ENCODE measurements at places on chromosomes 16 and 17.
A peak's percentile ranks its signal among the peaks of the same experiment; 100 is the strongest.

GRCh38 chr17:50737118-50737698 lies 17.8 kb downstream of the LUC7L3 start:
- no peak for DNase-seq

GRCh38 chr16:4017807-4018206 lies 98.4 kb downstream of the ADCY9 start:
- no peak for DNase-seq

GRCh38 chr17:29734640-29735039 lies 111.9 kb upstream of the CORO6 start:
- DNase-seq = no peak

- DNase-seq = no peak
These were observed 221.4 kb downstream of the KATNIP start for GRCh38 chr16:27771201-27771910.

DNA sequence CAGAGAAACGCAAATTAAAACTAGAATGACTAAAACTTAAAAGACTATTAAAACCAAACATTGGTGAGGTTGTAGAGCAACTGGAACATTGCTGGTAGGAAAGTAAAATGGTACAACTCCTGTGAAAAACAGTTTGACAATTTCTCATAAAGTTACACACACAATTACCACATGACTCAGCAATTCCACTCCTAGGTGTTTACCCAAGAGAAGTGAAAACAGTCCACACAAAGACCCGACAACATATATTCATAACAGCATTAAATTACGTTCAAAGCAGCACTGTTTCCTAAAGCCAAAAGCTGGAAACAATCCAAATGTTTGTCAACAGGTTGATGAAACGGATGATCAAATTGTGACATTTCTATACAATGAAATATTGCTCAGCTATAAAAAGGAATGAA lies 26.5 kb upstream of the ALOX12 start:
- no peak for DNase-seq

DNA sequence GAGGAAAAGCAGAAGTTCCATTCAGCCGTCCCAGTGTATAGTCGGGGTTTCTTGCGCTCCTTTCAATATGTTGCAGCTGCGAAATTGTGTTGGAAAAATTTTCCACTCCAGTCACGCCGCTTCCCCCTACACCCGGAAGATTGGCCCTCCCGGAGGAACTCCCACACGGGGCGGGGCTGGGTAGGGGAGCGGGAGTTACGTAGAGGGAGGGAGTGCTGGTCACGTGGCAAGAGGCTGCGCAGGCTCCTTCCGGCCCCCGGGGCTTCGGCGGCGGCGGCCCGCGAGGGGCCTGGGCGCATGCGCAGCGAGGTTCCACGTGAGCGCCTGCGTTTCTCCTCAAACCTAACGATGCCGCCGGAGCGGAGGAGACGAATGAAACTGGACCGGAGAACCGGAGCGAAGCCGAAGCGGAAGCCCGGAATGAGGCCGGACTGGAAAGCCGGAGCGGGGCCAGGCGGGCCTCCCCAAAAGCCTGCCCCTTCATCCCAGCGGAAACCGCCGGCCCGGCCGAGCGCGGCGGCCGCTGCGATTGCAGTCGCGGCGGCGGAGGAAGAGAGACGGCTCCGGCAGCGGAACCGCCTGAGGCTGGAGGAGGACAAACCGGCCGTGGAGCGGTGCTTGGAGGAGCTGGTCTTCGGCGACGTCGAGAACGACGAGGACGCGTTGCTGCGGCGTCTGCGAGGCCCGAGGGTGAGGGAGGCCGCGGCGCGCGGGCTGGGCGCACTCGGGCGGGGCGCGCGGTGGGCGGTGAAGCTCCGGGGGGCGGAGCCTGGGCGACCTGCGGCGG lies at the start of gene UTP18:
Gene UTP18 (plus strand): TSS at position 310 of the 787 bp plus-strand sequence. CDS start 39 bp downstream, at position 349.
- DNase-seq = peak; percentile 95

DNA sequence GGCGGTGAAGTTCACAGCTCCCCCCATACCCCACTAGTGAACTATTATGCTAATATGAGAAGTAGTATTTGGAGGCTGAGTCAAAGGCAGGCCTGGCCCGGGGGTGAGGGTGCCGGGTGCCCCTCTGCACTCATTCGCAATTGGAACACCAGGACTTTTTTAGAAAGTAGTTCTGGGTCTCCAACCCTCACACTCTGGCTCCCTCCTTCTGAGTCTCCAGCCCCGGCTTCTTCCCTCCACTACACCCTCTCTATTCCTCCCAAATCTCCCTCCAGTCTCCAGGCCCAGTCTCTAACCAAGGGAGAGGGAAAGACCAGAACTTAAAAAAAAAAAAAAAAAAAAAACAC lies 11.3 kb upstream of the HOXB2 start:
- no peak for DNase-seq

DNA sequence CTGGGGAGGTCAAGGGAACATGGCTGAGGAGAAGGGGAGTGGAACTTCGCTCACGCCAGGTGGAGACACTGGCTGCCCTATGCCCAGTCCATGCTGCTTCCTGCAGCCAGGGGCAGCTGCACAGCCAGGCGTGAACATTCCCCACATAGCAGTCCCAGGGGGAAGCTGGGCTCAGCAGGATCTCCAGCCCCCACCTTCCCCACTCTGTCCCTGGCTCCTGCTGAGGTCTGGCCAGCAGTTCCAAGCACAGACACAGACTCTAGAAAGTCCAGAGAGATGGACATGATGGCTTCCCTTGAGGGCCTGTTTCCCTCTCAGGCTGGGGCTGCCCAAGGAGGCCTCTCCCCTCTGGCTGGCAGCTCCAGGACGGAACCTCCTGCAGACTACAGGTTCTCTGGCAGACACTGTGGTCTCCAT lies 9.3 kb downstream of the JUP start:
- DNase-seq = no peak

DNA sequence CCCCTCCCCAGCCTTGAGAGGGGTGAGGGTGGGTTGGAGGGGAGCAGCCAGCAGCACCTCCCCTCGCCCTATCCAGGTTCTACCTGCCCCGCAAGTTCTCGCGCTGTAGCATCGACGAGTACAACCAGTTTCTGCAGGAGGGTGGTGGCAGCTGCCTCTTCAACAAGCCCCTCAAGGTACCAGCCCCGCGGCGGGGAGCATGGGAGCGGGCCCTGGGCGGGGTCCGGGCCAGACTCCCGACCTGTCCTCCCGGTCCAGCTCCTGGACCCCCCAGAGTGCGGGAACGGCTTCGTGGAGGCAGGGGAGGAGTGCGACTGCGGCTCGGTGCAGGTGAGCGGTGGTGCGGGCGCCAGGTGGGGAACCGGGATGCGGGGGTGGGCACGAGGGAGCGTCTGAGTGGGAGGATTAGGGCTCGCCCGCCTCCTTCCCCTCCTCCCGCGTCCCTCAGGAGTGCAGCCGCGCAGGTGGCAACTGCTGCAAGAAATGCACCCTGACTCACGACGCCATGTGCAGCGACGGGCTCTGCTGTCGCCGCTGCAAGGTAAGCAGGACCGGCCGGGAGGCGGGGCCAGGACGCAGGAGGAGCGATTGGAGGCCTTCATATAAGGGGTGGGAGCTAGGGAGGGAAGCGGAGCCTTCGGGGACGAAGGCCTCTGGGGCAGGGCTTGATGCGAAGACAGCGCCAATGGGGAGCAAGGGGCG lies 16.5 kb downstream of the ADAM11 start:
- DNase-seq = peak; percentile 97

GRCh38 chr16:19283637-19284036 lies 1.9 kb upstream of the CLEC19A start:
- DNase-seq = no peak

GRCh38 chr17:33330877-33331276 lies 37.8 kb upstream of the ASIC2 start:
- no peak for DNase-seq

DNA sequence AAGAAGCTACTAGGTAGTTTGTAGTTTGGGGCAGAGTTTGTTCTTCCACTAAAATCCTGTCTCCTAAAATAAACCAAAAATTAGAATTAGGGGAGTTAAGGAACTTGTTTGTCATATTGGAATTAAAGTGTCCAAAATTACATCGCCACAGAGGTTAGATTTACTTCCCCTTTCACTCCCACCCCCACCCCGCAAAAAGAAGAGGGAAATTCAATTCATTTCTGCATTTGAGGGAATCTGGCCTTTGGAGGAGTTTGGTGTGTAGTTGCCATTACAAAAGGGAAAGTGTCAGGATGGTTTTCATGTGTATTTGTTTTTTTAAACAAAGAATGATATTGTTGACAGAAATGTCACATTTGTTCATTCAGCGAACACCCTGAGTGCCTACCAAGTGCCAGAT lies 5.8 kb downstream of the TMEM97 start:
- no peak for DNase-seq

DNA sequence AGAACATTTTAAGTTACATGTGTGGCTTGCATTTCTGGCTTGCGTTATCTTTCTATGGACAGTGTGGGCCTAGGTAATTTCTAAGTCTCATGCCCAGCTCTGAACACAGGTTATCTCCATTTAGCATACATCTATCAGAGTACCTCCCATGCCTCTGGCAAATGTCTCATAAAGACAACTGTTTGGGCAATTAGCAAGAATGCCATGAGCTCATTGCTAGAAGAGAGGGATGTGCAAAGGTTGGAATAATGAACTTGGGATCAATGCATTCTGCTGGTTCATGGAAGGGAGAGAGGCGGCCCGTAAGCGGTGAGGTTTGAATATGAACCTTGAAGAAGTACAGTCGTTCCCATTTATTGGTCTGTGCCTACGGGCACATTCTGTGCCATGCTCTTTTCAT lies 14.4 kb downstream of the SYT17 start:
- DNase-seq = no peak

GRCh38 chr17:8628172-8628571 lies 2.4 kb downstream of the MYH10 start:
- DNase-seq = no peak

GRCh38 chr16:89586853-89587252 lies 11.3 kb downstream of the CPNE7 start:
- DNase-seq = no peak

- DNase-seq = peak; percentile 73
These were observed 5.1 kb downstream of the STH start for GRCh38 chr17:46003907-46004748.

DNA sequence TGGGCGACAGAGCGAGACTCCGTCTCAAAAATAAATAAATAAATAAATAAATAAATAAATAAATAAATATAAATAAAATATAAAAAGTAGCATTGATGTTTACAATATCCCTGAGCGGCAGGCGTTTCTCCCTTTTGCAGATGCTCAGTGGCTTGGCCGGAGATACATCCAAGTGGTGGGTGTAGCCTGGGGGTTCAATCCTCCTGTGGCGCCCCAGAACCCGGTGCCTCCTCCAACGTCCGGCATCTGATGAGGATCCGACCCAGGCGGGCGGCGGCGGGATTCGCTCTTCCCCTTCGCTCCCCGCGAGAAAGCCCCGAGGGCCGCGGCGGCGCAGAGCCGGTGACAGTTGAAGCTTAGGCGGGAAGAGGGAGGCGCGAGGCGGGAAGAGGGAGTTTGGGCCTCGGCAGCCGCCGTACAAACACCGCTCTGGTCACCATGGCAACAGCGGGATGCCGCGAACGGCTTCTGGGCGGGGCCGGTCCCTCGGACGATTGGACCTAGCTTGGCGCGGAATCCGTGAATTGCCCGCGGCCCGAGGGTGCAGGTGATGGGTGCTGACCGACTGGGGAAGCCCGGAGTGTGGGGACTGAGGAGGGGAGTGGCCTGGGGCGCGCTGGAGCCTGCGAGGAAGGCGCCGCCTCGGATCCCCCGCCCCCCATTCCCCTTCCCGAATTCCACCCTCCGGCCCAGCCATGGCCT lies 12.7 kb upstream of the ALDOA start:
- peak; percentile 97 for DNase-seq

GRCh38 chr17:17401271-17401781 lies 75.5 kb upstream of the MED9 start:
- no peak for DNase-seq

- DNase-seq = peak; percentile 75
These were observed 12.3 kb downstream of the CES4A start for GRCh38 chr16:67000384-67001351.

GRCh38 chr16:74700438-74701225 lies at the start of gene MLKL:
MLKL (minus strand) TSS chr16:74700862; CDS start chr16:74695757, 5,105 bp downstream.
- peak; percentile 85 for DNase-seq

- no peak for DNase-seq
These were observed 607.2 kb downstream of the WWOX start for GRCh38 chr16:78706637-78707036.

- no peak for DNase-seq
These were observed 114.0 kb downstream of the USP31 start for GRCh38 chr16:23035240-23035639.

DNA sequence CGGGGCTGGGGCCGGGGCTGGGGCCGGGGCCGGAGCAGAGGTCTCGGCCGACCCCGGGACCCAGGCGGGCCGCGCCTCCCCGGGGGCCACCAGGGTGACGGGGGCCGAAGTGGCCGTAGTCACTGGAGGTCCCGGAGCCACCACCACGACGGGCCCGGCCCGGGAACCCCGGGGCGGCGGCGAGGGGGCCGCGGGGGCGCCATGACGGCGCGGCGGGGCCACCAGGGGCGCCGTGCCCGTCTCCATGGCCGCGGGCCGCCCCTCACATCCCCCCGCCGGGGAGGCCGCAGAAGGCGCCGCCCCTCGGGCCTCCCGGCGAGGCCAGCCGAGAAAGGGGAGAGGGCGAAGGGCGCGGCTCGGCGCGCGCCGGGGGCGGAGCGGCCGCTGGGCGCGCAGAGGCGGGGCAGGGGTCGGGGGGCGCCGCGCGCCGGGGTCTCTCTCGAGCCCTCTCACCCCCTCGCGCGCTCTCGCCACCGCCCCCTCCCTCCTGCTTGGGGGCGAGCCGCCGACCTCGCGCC lies 297 bp downstream of the TBC1D10B start:
- DNase-seq = no peak

GRCh38 chr16:80776856-80777255 lies 27.5 kb downstream of the CDYL2 start:
- no peak for DNase-seq
